ENCODE measurements at places on chromosomes 4 and X. TPM values are rescaled to one million over a fixed set of nuclear protein-coding genes. Genes with fewer than 3 reads are reported as not detected.

ING2 gene
- total RNA-seq = 15.0 TPM

SLC49A3 gene
- 12.5 TPM for total RNA-seq

PALLD gene
- 79.8 TPM for total RNA-seq

CYLC1 gene
- total RNA-seq = not detected
